Sigmoid colon (tissue), 7 donors: ENCODE measurements at places on chromosomes 2 and 18. TPM values are rescaled to one million over a fixed set of nuclear protein-coding genes. Genes with fewer than 3 reads are reported as not detected.

GRCh38 chr18:78992041-78993011 lies 12.7 kb downstream of the SALL3 start:
- no peaks in the 10 kb centered on the region for H3K36me3 ChIP-seq
- H3K4me3 ChIP-seq: no peak overlapping the region
- no peak overlapping the region for H3K27ac ChIP-seq
- no peak for DNase-seq
- no peaks in the 10 kb centered on the region for H3K4me1 ChIP-seq
- H3K27me3 ChIP-seq: no peaks in the 10 kb centered on the region

Gene LIMS1
- 17.3 TPM for polyA plus RNA-seq

Gene RNF138
- polyA plus RNA-seq: 22.4 TPM

Gene ICA1L
- 1.8 TPM for polyA plus RNA-seq

GRCh38 chr18:79584491-79585394 lies 94.9 kb upstream of the CTDP1 start:
- H3K27ac ChIP-seq: no peak overlapping the region
- peaks cover 29% of the 10 kb centered on the region for H3K4me1 ChIP-seq
- H3K36me3 ChIP-seq: no peaks in the 10 kb centered on the region
- no peaks in the 10 kb centered on the region for H3K27me3 ChIP-seq
